Activated T-cell treated with anti-CD3 and anti-CD28 coated beads for 24 hours (primary cell): ENCODE measurements at places on chromosomes 3 and 15.

GRCh38 chr3:38297947-38298711 is 16.0 kb downstream of the SLC22A14 start:
- DNase-seq, result no peak

DNA sequence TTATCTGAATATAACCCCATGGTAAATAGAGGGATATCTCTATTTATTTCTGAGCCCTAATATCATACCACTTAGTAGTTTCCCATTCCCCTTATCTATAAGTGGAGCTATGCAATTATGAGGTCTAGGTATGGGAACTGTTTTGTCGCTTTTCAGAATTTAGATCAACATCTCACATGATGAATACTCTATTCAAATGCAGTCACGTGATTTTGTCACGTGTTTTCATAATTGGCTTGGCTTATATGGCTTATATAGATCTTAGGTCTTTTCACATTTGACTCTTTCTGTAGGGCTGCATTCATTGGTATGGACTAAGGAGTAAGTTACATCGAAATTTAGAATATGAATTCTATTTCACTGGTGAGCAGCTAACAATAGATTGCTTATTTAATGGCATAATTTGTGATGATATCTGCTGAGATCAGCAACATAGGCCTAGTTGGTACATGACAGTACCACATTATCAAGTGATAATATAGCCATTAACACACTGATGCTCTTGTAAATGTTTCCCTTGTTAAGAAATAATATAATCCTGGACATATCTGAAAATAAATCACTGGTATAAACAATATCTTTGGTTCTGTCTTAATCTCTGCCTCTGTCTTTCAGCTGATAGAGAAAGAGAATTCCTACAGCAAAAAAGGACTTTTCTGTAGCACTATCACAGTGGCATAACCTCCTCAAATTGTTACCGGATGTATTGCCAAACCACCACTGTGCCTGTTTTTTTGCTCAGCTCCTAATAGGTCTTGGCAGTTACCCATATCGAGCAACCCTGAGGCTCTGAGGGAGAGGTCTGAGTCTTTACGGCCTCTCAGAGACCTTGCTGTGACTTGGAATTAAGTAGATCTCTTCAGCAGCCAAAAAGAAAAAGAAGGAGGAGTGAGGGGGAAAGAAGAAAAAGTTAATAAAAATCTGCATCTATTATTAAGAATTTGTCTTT is 357.1 kb downstream of the ZPLD1 start:
- DNase-seq, result no peak

GRCh38 chr3:158140396-158140795 is 30.5 kb downstream of the RSRC1 start:
- no peak for DNase-seq

DNA sequence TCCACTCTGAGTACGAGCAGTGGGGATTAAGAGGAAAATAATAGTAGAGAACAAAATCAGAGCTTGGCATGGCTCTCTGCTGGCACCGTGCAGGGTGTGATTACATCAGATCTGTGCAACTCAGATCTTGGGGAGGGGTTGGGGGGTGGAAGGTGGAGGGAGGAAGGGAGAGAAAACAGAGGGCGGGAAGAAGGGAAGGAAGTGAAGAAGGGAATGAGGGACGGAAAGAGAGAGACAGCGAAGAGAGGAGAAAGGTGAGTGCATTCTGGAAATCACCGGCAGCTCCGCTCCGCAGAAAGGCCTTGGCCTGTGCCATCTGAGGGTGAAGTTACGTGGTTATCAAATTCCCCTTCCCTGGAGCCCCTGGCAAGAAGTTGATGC is 31.0 kb upstream of the ADAMTS17 start:
- DNase-seq, result no peak

DNA sequence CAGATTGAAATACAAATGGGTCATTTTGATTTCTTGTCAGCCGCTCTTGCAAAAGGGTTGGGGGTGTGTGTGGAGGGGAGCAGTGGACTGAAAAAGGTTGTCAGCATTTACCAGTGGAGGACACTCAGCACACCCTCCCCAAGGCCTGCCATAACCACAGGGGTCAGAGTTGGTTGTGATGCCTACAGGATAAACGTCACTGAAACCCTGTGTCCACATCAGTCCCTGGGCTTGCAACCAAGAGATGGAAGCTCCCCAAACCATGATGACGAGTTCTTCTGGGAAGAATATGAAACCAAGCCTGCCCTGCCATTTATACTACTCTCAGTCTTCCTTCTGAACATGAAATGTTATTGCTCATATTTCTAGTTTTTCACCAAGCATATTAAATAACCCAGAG is 54.0 kb upstream of the UMPS start:
- DNase-seq, result no peak

DNA sequence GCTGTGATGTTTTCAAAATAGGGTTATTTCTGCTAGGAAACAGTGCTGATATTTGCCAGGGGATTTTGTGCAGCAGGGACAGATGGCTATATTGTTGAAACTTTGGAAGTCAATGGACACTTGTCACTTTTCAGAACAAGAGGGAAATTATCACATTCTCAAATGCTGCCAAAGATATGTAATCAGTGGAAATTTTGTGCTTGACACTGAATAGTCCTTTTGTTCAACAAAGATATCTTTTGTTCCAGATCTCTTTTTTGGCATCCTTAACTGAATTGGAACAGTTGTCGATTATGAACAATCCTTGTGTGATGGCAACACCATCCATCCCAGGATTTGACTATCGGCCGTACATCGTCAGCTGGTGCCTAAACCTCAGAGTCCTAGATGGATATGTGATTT is 7.8 kb downstream of the CEP97 start:
- DNase-seq, result no peak
